Activated CD8-positive, alpha-beta memory T cell treated with anti-CD3 and anti-CD28 coated beads for 1 hour (primary cell): ENCODE measurements at places on chromosomes 7 and 10.

GRCh38 chr7:91098566-91098965 is 165.7 kb upstream of the FZD1 start:
- DNase-seq: no peak

DNA sequence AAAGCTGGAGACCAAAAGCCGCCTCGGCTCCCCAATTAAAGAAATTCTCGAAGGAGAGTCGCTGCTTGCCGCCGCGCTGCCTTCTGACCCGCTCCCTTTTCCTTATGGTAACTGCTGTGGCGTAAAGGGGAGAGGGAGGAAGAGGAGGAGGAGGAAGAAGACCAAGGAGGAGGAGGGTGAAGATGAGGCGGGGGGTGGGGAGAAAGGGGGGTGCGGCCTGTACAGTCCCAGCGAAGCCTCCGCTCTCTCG is 388 bp downstream of the CNOT4 start:
- no peak for DNase-seq

GRCh38 chr10:126235979-126236851 is 152.1 kb downstream of the ADAM12 start:
- DNase-seq: no peak

DNA sequence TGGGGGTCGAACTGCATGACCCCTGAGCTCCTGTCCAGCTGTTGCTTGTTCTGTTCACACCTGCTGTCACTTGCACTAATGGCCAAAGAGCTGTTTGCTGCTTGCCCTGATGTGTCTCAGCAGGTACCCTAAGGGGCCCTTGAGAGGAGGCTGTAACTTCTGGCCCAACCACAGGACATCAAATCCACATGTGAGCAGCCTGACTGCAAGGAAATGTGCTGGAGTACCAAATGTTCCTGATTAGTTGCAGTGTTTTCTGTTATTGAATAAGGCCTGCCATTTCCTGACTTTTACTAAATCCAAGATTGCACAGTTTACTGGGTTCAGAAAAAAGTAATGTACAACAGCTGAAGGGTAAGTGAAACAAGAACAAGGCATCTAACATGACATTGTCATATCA is 91.7 kb upstream of the IL6 start:
- no peak for DNase-seq
